ENCODE measurements at places on chromosomes 11 and 22.

- no peak for DNase-seq
These were observed 3.8 kb downstream of the CBLIF start for GRCh38 chr11:59841514-59841913.

GRCh38 chr11:117495357-117495756, 167.7 kb downstream of the CEP164 start:
- DNase-seq = no peak

DNA sequence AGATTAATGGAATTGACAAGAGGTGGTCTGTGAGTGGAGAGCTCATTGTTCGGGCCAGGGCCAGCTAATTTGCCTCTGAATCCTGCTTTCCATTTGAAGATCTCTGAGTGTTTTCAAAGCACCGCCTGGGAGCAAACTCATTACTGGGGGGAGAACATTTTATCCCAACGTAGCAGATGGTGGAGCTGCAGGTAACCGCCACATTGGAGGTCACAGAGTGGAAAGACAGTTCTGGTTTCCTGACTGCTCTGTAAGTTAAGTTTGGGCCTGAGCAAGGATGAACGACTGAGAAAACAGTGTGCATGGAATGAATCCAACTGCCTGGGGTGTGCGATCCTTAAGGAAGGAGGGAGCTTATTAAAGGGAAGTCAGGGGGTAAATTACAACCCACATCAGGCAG, 30.5 kb downstream of the LMO2 start:
- DNase-seq = no peak

GRCh38 chr22:28846994-28847393, 36.4 kb upstream of the ZNRF3 start:
- DNase-seq = no peak

DNA sequence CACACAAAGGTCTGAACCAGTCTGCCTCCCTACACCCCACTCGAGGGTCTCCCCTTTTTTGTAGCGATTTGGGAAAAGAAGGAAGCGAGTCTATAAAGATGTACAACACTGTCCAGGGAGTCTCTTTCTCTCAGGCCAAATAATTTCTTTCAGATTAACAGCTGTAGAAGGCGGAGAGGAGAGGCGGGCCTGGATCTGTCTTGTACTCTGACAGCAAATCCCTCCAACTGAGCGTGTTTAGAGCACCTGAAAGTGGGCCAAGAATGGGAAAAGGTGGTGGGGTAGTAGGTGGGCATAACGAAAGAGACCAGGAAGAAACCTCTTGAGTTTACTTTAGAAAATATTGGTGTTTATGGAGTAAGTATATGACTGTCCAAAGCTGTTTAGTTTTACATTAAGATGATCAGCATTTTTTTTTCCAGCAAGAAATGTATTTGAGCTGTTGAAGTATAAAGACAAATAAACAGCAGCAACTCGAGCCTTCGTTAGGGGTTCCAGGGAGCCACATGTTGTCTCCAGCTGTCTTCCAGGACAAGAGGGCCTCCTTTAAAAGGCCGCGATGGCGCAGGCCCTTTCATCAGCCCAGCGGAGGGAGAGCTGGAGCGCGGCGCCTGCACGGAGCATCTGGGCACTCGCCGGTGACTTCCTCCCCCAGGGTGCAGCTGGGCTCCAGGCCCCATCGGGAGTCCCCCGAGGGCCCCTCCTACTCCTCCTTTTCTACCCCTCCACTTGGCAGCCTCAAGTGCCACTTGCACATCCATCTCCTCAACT, 34.9 kb downstream of the SCUBE1 start:
- no peak for DNase-seq

- no peak for DNase-seq
These were observed 238.1 kb upstream of the BLID start for GRCh38 chr11:122354025-122354697.

GRCh38 chr11:46711303-46711702, 7.7 kb upstream of the F2 start:
- DNase-seq = no peak

DNA sequence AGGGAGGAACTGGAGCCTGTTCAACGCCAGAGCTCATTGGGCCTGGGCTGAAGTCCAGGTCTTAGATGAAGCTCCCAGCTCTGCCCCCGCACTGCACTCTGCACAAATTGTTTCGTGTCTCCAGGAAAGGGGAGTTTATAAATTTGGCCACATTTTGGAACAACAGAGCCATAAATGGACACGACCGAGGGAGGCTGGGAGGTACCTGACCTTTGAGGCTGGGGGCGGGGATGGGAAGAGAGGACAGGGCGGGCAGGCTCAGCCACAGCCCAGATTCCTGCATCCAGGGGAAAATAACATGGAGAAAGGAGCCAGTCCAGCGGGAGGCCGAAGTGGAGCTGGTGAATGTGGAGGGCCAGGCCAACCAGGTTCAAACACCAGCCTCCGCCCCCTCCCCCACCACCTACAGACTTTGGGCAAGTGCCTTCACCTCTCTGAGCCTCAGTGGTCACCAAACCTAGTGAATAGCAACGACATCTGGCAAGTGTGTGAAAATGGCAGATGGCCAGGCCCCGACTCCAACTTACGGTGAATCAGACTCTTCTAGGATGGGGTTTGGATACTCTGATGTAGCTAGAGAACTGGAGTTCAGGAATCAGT, 36.8 kb upstream of the SMTN start:
- no peak for DNase-seq

Measured in OCI-M1 (cell line).